ENCODE measurements at places on chromosomes 12 and 14.

- no peak for DNase-seq
These were observed 11.7 kb upstream of the PRB4 start for GRCh38 chr12:11321980-11322379.

DNA sequence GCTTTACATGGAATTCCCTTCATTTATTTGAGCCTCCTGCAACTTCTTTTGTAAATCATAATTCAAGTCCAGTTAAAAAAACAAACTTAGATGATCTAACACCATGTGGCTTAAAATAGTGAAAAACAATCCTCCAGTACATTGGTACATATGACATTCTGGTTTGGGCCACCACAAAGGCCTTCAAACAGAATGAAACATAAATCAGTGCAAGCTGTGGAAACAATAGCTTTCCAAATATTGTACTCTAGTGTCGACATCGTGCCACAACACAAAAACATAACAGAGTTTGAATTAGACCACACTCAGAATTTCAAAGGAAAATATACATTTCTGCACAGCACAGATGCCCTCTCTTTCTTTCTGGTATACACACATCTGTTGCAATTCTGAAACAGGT is 751.3 kb downstream of the SLC6A15 start:
- no peak for DNase-seq

DNA sequence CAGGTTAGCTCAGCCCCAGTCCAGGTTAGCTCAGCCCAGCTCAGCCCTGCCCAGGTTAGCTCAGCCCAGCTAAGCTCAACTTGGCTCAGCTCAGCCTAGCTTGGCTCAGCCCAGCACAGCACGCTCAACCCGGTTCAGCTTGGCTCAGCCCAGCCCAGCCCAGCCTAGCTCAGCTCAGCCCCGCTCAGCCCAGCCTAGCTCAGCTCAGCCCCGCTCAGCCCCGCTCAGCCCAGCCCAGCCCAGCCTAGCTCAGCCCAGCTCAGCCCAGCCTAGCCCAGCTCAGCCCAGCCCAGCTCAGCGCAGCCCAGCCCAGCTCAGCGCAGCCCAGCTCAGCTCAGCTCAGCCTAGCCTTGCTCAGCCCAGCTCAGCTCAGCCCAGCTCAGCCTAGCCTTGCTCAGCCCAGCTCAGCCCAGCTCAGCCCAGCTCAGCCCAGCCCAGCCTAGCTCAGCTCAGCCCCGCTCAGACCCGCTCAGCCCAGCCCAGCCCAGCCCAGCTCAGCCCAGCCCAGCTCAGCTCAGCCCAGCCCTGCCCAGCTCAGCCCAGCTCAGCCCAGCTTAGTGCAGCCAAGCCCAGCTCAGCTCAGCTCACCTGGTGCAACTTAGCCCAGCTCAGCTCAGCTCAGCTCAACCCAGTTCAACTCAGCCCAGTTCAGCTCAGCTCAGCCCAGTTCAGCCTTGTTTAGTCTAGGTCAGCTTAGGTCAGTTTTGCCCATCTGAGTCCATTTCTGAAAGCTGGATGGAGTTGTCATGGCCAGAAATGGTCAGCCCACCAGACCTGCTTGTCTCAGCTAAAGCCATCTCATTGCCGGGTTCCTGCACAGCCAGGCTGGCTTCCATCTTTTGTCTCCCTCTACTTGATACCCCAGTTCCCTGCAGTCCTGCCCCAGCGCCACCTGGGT is 333.6 kb downstream of the TMEM121 start:
- no peak for DNase-seq

GRCh38 chr12:123513805-123514204 is 19.7 kb downstream of the RILPL1 start:
- DNase-seq = no peak

DNA sequence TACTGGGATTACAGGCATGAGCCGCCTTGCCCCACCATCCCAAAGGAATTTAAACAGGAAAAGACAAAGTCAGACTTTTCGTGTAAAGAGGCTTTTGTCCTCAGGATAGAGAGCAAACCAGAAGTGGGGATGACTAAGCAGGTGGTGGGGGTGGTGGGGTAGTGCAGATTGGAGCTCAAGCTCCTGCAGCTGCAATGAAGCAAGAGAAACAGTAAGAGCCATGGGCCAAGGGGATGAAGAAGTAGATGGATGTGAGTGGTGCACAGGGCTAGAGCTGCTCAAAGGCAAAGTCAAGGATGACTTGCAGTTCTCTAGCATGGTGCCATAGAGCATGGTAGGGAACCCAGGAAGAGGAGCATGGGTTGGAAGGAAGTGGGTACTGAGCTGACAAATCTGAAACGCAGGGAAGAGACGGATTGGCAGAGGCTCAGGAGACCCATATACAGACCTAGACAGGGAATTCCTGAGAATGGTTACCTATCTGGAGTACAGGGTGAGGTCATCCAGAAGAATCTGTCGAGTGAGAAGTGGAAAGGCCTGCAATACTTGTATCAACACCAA is 11.4 kb upstream of the RNF34 start:
- DNase-seq = no peak

DNA sequence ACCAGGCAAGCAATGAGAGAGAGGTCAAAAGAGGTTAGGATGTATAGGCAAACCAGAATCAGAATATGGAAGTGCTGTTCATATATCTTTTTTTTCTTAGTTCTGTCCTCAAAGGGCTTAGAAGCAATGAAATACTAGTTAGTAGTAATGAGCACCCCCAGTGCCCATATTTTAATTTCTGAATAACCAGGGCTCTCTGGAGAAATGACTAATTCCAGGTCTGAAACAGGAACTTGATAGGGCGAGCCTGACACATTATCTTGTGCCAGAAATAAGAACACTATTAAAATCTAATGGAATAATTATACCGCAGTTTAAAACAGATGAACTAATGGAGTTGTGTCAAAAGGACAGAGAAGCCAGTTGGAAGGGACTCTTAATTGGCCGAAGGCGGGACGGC is 30.9 kb downstream of the BICDL1 start:
- no peak for DNase-seq

DNA sequence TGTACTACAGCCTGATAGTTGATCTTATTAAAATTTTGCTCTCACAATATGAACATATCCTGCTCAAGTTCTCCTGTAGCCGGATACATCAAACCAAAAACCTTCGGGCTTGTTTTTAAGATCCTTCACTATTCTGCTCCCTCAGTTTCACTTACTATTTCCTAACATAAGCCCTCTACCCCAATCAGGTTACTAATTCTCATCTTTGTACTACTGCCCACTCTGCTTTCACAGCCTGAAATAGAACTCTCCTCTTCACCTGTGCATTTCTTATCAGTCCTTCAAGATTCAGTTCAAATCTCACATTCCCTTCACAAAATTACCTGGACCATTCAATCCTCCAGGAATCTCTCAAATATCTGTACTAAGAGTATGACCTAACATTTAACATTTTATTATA is 14.2 kb downstream of the PAWR start:
- no peak for DNase-seq

DNA sequence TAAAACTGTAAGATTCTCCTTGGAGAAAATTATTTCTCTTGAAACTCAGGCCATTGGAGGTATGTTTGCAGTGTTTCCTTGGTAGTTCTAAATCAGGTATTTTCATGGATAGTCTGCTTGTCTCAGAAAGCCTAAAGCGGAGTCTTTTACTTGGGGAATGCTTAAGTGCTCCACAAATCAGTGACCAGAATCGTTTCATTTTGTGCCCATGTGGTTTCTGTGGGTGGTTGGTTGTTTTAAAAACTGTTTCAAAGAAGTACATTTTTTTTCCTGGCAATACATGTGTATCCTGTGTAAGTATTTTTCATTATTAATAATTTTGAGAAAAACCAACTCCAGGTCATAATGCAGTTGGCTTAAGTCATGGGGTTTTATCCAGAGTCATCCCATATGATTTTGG is 33.6 kb downstream of the CCDC91 start:
- no peak for DNase-seq

GRCh38 chr12:121057794-121058193 is 18.7 kb upstream of the OASL start:
- no peak for DNase-seq

DNA sequence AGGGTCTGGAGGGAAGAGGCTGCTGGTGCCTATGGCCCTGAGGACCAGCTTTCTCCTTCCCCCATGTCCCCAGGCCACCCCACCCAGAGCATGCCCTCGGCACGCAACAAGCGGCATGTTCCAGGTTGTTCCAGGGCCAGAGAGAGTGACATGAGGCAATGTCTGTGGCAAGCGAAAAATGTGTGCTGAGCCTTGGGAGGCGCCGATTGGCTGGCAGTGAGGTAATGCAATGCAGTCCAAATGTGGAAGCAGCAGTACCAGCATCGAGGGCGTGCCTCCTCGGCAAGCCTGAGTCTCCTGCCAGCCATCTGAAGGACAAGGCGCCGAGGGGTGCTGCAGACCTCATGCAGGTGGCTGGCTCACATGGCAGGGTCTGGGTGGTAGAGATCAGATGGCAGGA is 423.8 kb downstream of the NRXN3 start:
- DNase-seq = no peak

GRCh38 chr12:53737093-53737808 is 10.0 kb upstream of the CALCOCO1 start:
- DNase-seq = no peak

- no peak for DNase-seq
These were observed 2.9 kb downstream of the NFKBIA start for GRCh38 chr14:35401422-35402265.

GRCh38 chr14:103256406-103256805 is 77.6 kb upstream of the EIF5 start:
- DNase-seq = no peak

GRCh38 chr14:61145034-61145902 is 135.9 kb downstream of the TMEM30B start:
- no peak for DNase-seq

DNA sequence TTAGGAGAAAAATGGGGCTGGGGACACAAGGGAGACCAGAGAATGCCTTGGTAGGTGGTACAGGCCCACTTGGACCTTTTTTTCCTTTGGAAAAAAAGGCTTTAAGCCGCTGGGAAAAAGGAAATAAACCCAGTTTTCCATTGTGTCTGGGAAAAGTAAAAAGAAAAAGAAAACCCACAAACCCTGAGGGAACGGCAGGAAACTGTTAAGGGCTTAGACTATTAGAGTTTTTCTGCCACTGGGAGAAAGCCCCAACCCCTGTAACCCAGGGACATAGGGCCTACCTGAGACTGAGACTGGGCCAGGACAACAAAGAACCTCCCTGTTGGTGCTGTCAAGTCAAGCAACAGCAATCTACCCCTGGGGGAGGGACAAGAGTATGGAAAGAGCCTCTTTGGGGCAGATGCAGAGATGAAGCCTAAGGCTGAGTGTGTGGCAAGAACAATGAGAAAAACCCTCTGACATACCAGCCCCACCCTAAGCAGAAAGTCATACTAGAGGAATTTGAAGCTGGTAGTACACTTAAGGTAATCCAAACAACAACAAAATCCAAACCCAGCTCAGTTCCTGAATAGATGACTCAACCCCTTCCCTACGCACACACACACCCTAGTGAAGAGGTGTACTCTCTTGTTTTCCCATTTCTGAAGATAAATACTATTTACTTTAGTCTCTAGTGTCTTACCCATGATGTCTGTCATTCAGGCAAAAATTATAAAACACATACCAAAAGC is 22.8 kb downstream of the ATF1 start:
- no peak for DNase-seq

GRCh38 chr12:115763376-115763775 is 514.1 kb downstream of the MED13L start:
- DNase-seq = no peak

GRCh38 chr14:31967669-31967975 is 109.5 kb upstream of the ARHGAP5 start:
- DNase-seq = no peak

GRCh38 chr14:90580377-90581335 is 183.8 kb downstream of the CALM1 start:
- no peak for DNase-seq

DNA sequence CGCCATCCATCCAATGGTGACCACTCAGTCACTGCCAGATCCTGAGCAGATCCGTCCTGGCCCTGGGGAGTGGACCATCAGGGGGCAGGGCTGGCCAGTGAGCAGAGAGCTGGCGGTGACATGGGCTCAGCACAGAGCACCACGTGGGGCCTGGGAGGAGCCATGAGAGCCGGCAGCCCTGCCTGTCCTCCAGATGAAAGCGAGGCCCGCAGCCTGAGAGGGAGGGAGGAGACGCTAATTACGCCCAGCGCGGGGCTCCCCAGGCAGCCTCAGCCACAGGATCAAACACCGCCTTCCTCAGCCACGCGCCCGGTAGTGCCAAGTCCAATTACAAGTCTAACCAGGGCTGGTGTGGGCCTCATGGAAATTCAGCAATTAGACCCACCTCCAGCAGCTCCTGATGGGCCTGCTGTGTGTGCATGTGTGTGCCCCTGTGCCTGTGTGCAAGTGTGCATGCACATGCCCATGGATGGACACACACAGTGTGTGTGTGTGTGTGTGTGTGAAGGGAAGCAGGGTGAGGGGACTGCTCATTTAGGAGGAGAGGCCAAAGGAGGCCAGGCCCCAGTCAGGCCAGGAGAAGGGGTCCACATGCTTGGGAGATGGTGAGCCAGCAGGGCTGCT is 68.0 kb downstream of the KIF26A start:
- no peak for DNase-seq

DNA sequence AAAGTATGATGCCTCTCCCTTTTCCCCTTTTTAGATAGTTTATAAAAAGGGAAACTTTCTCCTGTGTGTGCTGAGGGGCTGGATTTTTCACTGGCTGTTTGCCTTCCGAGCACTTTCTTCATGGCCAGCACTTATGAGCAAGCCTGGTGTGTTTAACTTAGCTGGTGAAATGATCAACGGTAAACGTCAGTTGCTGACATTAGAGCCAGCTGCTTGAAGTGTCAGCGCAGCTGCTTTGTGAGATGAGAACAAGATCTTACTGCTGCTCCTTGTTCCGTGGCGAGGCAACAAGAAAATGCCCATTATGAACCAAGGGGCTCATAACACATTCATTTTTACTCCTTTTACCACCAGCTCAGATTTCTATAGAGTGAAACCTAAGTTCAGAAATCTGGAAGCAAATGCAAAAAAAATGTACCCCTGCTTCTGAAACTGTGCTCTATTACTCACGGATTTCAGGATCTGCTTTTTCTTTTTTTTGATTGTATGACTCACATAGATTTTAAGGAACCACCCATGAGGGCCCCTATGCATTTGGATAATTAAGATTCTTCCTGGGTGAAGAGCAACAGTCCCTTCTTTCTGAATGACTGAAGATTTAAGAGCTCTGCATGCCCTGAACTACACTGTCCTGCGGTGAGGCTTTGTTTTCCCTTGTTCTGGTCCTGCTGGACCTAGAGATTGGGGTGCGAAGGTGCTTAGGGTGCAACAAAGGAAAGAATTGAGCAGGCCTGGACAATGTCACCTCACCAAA is 74.3 kb upstream of the CPM start:
- DNase-seq = no peak

DNA sequence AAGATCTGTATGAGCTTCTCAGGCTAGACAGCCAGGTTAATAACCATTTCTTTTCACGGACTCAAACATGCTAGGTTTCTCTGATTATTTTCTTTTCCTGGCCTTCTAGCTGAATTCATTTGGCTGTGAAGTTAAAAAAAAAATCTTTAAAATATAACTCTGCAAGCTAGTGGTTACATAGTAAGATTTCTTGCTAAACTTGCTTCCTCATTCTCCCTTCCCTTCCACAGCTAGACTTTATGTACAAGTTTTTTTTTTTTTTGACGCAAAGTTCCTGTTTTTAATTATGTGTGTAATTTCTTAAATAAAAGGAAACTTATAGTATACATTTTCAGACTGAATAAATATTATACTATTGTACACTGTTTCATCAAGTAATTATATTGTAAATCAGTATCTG is 145.4 kb downstream of the TMTC2 start:
- no peak for DNase-seq
